ENCODE measurements at places on chromosomes 5 and 9.
A peak's percentile ranks its signal among the peaks of the same experiment; 100 is the strongest.

DNA sequence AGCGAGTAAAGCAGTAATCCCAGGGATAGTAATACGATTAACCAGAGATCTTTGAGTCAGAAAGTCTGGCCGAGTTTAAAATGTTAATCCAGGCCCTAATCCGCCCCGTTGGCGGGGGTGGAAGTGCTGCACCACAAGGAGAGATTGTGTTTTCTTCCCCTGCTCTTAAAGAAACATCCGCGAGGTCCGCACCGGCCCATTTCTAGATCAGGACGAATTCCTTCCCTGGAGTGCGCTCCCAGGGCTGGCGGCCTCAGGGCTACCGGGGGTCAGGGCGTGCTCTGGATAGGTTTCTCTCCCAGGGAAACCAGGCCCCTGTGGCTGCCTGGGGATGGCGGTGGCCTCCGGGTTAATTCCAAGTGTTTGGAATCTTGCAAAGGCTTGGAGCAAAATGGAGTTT, 9.3 kb upstream of the NEUROG1 start:
- DNase-seq: no peak

DNA sequence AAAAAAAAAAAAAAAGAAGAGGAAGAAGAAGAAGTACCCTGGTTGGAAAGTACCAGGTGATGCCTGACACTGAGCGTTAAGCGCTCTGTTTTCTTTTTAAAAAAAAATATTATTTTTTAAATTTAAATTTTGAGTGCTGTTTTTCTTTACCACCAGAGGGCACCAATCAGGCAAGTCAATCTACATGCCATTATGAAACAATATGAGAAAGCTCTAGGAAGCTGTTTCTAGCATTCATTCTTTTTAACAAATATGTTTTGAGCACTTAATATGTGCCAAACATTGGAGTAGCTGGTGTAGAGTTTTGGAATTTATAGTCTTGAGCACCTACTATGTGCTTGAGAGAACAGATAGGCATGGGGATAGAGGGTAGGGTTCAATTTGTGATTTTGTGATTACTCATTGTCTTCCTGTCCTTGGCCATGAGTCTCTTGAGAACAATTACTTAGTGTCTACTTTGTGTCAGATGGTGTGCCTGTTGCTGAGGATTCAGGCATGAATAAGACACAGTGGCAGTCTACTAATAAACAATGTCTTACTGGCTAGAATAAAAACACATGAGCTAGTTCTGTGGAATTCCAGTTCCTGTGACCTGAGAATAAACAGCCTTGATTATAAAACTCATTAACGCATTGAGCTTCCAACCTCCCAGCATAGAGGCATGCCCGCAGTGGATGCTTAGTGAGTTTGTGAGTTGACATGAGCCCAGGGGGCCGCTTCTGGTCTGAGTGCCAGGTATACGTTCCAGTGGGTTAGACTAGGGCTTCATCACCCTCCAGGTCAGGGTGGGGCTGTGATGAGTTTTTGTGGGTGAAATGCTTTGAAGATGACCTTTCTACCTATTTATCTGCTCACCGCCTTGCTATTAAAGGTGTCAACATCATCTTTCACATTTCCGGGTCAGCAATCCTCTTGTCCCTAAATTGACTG, 3.0 kb upstream of the UBE2R2 start:
- DNase-seq: no peak

GRCh38 chr9:137694962-137695875, 76.4 kb downstream of the EHMT1 start:
- DNase-seq: peak; percentile 63

DNA sequence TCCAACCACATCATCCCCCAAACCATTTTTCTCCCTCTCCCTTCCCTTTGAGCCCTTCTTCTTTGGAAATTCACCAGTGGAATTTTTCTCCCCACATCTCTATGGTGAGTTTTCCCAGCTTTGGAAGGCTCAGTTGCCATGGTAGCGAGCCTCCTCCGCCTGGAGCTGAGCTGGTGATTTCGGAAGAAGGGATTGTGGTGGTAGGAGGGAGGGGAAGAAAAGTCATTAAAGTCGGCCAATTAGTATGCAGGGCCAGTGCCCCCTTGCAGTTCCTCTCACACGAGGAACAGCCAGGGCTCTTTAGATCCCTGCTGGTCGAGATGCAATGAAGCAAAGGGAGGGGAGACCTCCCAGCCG, 322.0 kb downstream of the NTRK2 start:
- DNase-seq: no peak

DNA sequence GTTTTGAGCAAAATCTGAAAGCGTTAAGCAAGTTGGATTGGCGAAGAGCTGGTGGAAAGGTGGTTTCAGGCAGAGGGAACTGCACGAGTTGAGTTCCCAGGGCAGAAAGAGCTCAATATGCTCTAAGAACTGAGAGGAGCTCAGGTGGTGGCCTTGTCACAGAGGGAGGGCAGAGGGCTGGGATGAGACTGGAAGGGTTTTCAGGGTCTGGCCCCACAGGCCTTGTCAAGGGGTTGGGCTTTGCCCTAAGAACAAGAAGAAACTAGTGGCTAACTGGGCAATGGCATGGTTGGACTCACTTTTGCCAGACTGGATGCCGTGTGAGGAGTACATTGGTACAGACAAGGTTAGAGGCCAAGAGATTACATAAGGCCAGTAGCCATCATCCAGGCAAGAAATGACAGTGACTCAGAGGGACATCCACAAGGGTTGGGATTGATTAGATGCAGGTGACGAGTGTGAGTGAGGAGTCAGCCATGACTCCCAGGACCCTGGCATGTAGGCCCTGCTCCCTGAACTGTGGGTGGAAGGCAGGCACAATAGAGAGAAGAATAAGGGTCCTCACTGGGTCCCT, 75.1 kb upstream of the SMIM23 start:
- no peak for DNase-seq

Measured in hypothalamus (tissue), 51 donors.